COLO829 (cell line): ENCODE measurements at places on chromosomes 3 and 15.
A peak's percentile ranks its signal among the peaks of the same experiment; 100 is the strongest.

- peak; percentile 38 for DNase-seq
Observed at GRCh38 chr3:18100121-18100520, 325.0 kb downstream of the SATB1 start.

DNA sequence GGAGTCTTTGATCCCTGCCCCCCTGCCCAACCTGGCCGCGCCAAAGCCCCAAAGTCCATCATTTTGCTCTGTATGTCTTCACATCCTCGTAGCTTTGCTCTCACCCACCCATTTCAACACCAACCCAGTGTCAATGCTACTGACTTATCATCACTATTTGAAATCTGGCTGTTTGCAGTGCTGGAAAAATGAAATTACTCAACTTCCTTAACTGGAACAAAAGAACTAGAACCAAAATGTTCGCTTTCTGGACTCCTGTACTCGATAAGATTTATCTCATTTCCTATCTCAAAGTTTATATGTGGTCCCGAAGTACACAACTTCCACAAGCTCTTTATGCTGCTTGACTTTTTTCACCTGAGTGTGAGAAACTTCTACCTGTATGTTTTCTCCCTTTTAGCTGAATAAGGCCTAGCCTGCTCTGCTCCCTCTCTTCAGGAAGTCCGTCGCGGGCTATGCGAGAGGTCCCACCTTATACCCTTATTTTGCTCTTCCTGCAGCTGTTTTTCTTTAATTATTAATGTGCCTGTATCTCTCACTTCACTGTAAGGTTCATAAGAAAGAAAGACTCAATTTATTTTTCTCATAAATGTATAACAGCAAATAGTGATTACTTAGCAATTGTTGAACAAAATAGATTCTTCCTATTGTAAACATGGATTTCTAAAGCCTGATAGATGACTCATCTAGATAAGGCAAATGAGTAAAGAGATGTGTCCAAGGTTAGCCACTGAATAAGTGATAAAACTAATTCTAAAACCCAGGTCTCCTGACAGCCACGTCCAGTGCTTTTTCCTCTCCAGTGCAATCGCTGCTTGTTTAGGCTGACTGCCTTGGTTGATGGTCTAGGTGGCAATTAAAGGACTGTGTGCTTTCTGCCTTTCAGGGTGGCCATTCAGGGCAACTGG lies 464.1 kb upstream of the TPRG1 start:
- DNase-seq = no peak

- DNase-seq = no peak
Observed at GRCh38 chr3:145704020-145704419, 457.0 kb downstream of the PLOD2 start.

- DNase-seq = peak; percentile 3
Observed at GRCh38 chr3:98109807-98110549, 20.5 kb upstream of the OR5H1 start.
